ENCODE measurements at places on chromosomes 1 and 21.

DNA sequence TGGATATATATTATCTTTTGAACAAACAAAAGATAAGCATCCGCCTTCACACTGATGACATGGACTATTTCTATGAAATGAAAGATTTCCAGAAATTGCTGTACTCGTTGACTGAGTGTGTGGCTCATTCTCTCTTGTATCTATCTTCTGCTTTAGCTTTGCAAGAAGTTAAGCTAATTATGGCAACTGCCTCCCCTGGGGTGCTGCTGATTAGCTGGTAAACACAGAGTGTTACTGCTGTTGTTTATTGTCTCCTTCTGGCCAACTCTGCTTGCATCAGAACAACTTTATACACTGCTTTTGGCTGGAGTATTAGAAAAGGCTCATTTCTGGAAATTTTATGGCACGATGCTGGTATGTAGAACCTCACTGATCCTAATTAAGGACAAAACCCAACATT, 95.6 kb upstream of the SNX7 start:
- DNase-seq = no peak

DNA sequence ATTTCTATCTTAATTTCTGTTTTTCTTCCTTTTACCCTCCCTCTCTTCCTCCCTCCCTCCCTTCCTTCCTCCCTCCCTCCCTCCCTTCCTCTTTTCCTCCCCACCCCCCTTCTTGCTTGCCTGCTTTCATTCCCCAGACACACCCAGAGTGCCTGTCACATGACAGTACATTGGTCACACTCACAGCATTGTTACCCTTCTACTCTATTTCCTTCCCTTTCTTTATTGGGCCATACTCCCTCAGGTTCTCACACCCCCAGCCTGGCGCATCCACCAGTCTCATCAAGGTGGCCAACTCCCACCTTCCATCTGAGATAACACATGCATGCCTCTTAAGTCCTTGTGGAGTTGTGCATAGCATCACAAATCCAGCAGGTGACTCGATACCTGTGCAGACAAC, 10.9 kb downstream of the TMPRSS3 start:
- no peak for DNase-seq

GRCh38 chr1:21586846-21587601, 77.8 kb downstream of the ALPL start:
- no peak for DNase-seq

DNA sequence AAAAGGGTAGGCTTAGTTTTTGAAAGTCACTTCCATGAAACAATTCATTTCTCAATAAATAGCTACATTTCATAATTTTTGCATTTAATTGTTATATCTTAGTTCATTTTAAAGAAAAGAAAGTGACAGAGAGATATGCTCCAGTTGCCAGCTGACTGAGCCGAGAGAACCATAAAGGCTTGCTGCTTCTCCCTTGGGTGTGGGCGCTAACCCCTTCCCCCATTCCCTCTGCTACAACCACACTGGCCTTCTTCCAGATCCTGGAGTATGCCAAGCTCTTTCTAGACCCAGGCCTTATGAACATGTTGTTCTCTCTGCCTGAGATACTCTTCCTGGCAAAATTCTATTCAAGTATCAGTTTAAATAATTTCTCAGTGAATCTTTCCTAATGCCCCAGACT, 12.3 kb downstream of the SORT1 start:
- DNase-seq = no peak

DNA sequence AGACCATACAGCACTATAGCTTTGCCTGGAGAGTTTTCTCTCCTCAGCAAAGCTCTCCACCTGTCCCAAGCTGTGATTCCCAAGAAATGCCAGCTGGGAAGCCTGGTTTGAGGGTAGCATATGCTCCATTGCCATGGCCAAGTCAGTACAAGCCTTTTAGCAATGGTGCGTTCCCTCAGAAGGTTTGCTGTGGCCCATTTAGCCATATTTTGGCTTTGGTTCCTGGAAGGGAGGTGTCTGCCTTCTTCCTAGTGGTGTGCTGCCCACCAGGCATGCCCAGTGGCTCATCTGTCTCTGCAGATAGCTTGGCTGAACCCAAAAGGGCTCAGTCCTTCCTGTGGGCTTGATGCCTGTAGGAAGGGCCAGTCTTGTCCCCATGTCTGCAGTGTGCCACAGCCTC, 32.4 kb downstream of the GALNT2 start:
- no peak for DNase-seq

- DNase-seq = no peak
Observed at GRCh38 chr1:106952776-106953175, 103.7 kb upstream of the PRMT6 start.

DNA sequence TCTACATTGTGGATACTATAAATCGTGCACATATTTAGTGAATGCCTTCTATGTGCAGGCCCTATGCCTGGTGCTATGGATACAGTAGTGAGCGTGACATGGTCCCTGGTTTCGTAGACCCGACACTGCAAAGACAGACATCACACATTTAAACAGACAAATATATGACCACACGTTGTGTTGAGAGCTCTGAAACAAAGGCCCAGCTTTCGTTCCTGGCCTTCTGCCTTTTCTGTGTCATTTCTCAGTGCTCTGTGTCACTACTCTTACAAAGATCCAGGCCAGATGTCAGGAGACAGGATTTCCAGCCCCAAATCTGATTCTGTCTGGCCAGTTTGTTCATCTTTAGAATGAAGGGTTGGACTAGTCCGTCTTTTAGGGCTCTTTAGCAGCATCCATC, 19.3 kb upstream of the TRABD2B start:
- no peak for DNase-seq

GRCh38 chr1:42949312-42950115, 9.2 kb downstream of the SLC2A1 start:
- no peak for DNase-seq

DNA sequence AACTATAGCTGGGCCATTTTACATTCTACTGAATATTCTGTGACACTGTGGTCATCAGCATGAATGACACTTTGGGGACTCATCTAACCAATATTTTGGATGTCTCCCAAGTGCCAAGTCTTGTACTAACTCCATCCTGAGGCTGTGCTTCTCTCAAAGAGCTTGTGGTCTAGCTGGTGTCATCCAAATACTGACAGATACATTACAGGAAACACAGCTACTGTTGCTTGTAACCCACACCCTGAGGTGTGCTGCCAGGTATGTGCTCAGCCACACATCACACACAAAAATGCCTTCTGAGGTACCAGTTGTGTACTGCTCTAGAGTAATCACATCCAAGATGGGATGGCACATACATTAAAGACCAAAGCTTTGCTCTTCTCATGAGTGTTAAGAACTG, 81.6 kb downstream of the ST6GALNAC5 start:
- no peak for DNase-seq

GRCh38 chr21:14617871-14618270, 71.8 kb upstream of the SAMSN1 start:
- no peak for DNase-seq

DNA sequence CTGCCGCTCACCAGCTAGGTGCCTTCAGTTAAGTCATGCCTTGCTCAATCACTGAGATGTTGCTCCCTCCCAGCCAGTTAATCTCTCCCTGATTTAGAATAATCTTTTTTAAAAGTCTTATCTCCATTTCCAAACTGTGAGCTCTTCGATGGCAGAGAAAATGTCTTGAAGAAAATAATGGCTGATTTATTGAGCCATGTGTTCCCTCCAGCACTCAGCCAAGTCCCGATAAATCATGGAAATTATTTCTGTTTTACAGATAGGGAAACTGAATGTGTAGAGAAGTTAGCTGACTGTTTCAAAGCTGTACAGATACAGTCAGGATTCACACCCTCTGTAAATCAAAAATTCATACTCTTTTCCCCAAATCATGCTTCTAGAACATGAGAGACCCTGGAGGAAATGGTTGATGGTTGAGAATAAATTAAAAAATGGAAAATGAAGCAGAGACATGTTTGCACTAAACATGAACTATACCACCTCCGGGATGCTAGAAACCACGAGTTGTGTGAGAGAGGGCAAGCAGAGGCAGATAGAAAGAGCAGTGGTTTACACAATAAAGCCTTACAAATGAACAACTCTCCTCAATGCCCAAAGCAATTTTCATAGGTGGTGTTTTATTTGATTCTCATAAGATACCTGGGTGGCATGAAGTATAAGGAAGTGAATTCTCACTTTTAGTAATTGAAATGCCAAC, 376.4 kb downstream of the PLPP3 start:
- DNase-seq = no peak

GRCh38 chr1:153548722-153549688, at the start of gene S100A3:
Gene S100A3 (minus strand): TSS chr1:153549258. CDS start chr1:153548485, 773 bp downstream.
- DNase-seq = no peak

- DNase-seq = no peak
Observed at GRCh38 chr1:42847721-42848460, 1.5 kb downstream of the ZNF691 start.

DNA sequence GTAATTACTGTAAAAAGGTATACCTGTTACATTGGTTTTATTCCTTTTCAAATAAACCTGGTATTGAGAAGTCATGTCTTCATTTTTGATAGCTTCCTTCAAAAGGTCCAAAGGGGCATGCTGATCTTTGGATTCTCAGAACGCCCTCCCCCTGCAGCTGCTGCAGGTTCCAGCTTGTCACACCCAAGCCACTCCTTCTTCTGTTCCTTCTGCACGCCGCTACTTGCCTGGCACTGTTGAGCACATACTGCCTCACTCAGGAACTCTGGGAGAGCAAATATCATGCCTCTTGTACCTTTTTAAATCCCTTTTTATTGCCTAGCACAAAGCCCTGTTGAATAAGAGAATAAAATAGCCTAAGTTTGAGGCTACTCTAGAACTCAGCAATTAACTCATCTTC, 136.9 kb downstream of the BARHL2 start:
- DNase-seq = no peak

DNA sequence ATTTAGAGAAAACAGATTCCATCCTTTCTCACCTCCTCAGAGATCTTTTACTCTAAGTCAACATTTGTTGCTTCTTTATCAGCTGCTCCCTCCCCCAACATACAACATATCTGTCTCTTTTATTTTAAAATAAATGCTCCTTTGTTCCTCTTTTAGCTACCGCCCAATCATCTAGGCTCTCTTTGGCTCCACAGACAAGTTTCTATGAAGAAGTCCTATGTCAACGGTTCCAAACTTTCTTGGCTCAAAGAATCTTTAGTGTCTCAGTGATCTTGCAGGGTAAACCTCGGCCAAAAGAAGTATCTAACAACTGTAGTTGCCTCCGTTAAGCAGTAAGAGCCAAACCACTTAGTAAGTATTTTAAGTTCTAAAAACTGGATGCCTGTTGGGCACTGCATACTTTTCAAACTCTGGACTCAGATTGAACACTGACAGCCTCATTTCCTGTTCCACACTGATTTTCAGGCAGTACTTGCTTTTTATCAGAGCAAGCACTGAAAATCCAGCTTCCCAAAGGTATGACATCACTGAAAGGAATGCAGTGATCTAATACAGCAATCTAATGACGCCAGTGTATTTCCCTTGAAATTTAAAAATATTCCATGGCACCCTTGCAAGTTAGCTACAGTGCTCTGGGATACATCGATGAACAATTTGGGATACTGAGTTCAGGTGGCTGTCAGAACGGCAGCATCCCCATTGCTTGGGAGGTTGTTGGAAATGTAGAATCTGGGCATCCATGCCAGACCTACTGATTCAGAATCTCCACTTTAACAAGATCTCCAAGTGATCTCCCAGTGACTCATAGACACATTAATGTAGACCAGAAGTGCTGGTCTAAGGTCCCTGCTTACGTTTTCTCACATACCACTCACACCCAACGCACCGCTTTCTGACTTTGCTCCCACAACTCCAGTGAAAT, 26.8 kb downstream of the EGLN1 start:
- no peak for DNase-seq

Data from activated CD4-positive, CD25-positive, alpha-beta regulatory T cell (primary cell).